ENCODE measurements at places on chromosomes 7 and 10.

GRCh38 chr10:59284118-59284975, 78.0 kb downstream of the FAM13C start:
- no peak for DNase-seq

DNA sequence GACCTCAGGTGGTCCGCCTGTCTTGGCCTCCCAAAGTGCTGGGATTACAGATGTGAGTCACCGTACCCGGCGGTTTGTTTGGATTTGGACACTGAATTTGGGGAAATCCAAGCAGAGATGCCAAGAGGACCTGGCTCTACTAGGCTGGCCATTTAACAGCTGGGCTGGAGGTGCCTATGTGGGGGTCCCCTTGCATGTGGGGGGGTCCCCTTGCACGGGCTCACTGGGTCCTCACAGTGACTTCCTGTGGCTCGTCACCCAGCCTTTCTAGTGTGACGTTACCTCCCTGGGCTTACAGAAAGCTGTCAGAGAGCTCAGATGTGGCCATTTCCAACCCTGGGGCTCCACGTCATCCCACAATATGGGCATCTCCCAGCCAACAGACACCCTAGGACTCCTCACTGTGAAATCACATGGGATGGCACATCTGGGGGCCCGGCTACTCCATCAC, 49.3 kb upstream of the GNA12 start:
- peak; percentile 65 for DNase-seq

GRCh38 chr10:8815969-8816368, 761.5 kb downstream of the GATA3 start:
- no peak for DNase-seq

- DNase-seq = peak; percentile 87
Measured at GRCh38 chr7:1579481-1580421, 9.9 kb upstream of the PSMG3 start.

- peak; percentile 62 for DNase-seq
Measured at GRCh38 chr7:33904681-33905388, 504 bp upstream of the BMPER start.

GRCh38 chr10:67790534-67791408, 47.2 kb downstream of the DNAJC12 start:
- DNase-seq = no peak

DNA sequence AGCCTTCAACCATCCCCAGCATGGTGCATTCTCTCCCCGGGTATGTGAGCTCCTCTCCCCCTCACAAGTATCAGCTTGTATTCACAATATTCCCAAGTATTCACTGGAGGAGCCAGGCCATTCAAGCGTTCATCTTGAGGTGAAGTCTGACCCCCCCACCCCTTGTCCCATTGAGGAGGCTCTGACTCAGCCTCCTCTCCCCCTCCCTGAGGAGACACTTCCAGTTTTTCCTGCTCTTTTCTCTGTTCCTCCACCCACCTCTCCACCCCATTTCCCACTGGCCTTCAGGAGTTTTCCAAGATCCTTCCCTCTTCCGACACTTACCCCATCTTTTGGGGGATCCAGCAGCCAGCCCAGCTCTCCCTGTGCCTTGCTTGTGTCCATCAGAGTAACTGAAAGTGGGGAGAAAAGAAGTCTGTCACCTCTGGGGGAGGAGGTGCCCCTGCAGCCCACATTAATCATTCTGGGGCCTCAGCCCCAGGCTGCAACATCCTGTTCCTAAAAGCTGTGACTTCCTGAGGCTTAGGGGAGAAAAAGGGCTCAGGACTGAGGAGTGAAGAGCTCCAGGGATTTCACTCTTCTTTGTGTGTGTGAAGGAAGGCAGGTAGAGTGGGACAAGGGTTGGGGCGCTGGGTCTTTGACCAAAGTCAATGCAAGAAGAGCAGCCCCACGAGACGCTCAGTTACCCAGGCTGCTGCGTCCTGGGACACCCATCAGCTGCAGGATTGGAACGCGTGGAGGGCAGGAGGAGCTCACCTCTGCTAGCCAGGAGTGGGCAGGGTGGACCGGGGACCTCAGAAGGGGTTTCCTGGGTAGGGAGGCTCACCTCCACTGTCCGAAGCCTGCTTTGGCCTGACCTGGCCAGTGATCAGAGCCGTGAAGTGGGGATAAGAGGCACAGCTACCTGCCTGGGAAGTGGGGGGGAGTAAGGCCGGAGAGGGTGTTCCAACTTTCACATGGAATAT, 1.1 kb downstream of the EPHA1 start:
- no peak for DNase-seq

DNA sequence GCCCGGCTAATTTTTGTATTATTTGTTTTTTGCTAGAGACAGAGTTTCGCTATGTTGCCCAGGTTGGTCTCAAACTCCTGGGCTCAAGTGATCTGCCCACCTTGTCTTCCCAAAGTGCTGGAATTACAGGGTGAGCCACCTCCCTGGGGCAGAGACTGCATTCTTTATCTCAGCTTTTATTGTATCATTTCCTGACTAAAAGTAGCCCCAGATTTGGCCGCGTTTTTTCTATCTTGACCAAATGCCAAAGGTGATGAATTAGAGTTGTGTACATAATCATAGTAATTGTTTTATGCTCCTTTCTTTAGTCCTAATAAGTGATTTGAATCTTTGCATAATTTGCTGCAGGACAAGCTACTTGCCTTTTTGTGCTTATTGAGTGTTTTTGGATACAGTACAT, 3.1 kb upstream of the SMNDC1 start:
- no peak for DNase-seq

- no peak for DNase-seq
Measured at GRCh38 chr7:41955893-41956675, 253.2 kb upstream of the INHBA start.

GRCh38 chr10:58282615-58283014, 13.7 kb downstream of the CISD1 start:
- DNase-seq = no peak

DNA sequence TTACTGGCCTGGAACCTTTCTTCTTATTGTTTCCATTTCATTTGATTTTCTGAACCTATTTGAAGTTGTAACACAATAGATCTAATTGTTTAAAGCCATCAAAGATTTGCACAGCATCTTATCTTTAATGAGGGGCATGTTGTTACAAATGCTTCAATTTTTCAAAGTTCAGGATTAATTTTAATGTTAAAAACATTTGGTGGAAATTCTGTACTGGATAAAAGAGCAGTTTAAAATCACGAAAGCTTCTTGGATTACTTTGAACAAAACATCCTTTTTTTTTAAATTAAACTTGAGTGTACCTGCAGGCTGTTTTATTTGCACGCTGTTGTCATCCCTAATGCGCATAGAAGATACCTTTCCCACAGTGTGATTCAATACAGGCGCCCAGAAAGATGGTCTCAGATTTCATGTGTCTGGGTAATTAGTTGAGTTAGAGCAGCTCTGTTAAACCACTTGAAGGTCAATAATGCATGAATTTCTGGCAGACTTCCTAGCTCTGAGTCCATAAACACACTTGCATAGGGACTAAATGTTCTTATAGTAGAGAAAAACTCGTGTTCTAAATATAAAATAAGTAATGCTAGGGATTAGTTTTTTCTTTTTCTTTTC, 29.3 kb upstream of the DDX50 start:
- DNase-seq = no peak

DNA sequence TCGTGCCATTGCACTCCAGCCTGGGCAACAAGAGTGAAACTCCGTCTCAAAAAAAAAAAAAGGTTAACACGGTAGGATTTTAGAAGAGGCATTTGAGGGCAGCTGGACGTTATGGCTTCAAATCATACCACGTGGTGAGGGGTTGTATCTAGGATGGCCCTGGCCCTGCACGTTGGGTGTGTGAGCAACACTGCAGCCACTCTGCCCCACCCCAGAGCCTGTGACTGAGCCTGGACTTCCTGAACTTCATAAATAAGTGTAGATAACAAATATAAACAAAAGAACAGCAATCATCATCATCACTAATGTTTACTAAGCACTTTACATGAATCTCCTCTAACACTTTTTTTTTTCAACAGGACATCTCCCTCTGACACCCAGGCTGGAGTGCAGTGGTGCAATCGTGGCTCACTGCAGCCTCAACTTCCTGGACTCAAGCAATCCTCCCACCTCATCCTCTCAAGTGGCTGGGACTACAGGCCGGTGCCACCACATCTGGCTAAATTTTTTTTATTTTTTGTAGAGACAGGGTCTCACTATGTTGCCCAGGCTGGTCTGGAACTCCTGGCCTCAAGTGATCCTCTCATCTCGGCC, 169.5 kb upstream of the FRMD4A start:
- no peak for DNase-seq

GRCh38 chr10:92087750-92088395, 164.3 kb downstream of the BTAF1 start:
- DNase-seq = peak; percentile 53

GRCh38 chr10:13168781-13169180, 7.4 kb downstream of the MCM10 start:
- no peak for DNase-seq

All from activated CD8-positive, alpha-beta memory T cell treated with anti-CD3 and anti-CD28 coated beads, Interleukin-2, amount 50 U/mL, for 48 hours (primary cell).